ENCODE measurements at places on chromosomes 5 and 9. TPM values are rescaled to one million over a fixed set of nuclear protein-coding genes. Genes with fewer than 3 reads are reported as not detected.

DNA sequence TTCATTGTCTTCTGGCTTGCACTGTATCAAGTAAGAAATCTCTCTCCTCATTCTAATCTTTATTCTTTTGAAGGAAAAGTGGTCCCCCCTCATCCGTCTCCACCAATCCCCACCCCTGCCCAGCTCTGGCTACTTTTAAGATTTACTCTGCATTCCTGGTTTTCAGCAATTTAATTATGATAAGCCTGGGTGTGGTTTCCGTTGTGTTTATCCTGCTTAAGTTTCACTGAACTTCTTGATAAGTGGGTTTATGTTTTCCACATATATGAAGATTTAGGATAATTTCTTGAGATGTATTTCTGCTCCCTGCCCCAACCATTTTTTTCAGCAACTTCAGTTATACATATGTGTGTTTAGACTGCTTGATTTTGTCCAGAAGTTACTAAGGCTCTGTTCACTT is 46.5 kb downstream of the PTBP3 start:
- DNase-seq = no peak

DNA sequence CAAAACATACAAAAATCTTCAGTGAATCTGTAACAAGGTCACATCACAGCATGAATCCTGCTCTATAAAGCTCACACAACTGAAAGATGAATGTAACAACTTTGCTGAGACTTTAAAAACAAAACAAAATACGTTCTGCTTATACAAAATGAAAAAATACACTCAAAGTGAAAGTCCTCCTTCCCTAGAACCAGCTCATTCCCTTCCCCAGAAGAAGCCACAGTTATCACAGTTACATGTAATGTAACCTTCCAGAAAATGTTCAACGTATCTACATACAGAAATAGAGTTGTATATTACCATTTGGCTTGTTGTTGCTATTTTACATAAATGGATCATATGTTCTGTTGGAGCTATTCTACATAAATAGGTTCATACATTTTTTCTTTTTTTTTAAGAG is 2.6 kb downstream of the AUH start:
- DNase-seq = no peak

Gene TMEM232
- 4.4 TPM for total RNA-seq

Gene PTCH1
- 10.7 TPM for total RNA-seq

Gene OGN
- total RNA-seq = 63.5 TPM

GRCh38 chr9:127860779-127861178 is 6.3 kb upstream of the ENG start:
- DNase-seq = no peak

DNA sequence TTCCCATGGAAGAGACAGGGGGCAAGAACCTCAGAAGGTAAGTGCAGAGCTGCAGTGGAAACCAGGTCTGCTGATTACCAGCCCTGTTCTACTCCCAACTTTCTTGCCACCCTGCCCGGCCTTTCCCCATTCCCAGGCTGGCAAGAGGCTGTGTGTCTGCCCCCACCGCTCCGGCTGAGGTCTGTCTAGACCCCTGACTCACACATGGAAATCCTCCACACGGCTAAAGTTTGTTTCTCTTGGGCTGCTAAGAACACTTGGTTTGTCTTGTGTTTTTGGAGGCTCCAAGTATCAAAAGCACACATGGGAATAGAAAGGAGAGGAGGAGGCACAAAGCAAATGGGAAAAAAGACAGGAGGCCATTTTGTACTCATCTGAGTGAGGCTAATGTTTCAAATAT is 168.3 kb downstream of the GABBR2 start:
- no peak for DNase-seq

- no peak for DNase-seq
These were observed 17.1 kb downstream of the SHB start for GRCh38 chr9:38051780-38052546.

DNA sequence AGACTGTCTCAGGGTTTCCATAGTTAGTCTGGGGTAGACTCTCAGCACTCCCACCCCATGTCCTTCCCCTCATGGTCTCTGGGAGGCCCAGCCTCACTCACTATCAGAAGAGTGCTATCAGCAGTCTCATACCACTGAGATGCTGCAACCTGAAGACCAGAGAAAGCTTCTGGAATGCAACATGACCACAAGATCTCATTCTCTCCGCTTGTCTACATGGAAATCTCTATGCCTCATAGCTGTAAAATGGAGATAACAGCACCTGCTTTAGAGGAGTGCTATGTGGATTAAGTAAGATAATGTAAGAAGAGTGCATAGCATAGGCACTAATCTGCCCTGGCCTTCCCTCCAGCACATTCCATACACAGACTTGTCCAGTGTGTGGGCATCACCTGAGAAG is 47.0 kb upstream of the ZNF169 start:
- no peak for DNase-seq

Gene PCDHA5
- total RNA-seq = 0.14 TPM

- no peak for DNase-seq
These were observed 126.0 kb upstream of the MAN2A1 start for GRCh38 chr5:109563739-109564138.

Gene VCAN
- total RNA-seq = 37.5 TPM

Gene IL9
- not detected for total RNA-seq

DNA sequence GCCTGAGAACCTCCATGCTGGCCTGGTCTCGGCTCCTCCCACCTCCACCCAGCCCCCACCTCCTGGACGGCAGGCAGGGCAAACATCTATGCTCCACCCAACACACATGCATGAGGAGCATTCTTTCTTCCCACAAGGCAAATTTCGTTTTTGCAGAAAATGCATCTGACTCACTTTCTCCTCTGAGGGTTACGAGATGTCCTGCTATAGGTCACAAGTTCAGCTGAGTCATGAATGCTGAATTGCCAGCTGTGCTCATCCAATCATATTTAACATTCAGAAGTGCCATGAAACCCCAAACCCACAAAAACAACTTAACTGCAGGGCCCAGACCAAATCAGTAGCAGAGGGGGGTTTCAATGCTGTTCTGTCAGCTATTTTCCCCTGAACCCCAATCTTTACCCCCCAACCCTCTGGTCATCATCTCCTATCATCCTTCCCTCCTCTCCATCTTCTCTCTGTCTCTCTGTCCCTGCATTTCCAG is 39.0 kb upstream of the OSMR start:
- no peak for DNase-seq

GRCh38 chr5:79578876-79579275 is 33.4 kb upstream of the TENT2 start:
- DNase-seq = no peak

- DNase-seq = no peak
These were observed 34.3 kb upstream of the SPATA31D4 start for GRCh38 chr9:81893929-81894328.

Gene UNC5A
- total RNA-seq = not detected

Gene SNCAIP
- 2.4 TPM for total RNA-seq

DNA sequence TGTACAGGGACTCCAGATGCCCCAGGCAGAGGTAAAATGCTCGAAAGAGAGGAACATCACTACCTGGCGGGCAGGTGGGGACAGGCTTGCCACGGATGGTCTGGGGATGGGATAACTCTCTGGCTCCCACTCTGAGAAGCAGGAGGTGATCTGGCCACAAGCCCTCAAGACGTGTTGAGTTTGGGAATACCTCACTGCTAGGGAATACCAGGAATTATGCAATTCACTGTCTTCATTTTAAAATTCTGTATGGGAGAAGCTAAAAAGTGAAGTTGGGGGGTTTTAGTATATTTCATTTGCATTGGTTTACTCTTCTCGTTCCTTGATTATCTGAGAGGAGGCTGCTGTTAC is 510.4 kb downstream of the CCDC171 start:
- no peak for DNase-seq

Gene MAPK9
- total RNA-seq = 39.5 TPM

DNA sequence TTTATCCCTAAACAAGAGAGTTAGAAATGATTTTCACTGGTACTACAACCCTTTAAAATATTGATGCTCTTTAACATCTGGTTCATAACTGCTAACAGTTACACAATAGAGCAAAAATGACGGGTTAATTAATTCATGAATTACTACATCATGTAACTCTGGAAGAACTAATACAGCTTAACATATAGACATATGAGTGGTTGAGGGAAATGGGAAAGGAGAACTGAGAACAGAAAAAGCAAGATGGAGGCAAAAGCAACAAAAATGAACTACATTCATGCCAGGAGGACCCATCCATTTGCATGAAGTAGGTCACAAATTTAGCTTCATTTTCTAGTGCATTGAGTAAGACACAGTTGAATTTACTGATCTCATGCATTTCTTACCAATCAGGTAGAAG is 61.8 kb downstream of the C9 start:
- no peak for DNase-seq

- no peak for DNase-seq
These were observed 4.7 kb downstream of the DNAI1 start for GRCh38 chr9:34463098-34463900.

- DNase-seq = no peak
These were observed 286.4 kb downstream of the FANCC start for GRCh38 chr9:95030920-95031642.

DNA sequence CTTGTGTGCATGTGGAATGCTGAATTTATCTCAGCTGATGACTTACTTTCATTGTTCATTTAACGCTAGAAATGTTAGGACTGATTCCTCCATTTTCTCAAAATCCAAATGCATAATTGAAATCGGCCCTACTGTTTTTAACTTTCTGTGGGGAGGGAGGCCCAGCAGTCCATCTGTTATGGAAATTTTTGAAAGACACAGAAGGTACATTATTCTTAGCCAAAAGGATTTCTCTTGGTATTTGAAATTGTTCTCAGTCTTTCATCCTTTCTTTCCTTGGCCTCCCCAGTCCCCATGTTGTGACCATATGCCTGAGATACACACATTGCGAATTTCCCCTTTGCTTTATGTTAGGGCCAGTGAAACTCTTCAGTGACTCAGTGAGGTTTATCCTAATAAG is 549.9 kb downstream of the IRX1 start:
- no peak for DNase-seq

GRCh38 chr5:27437594-27438200 is 399.3 kb upstream of the CDH9 start:
- no peak for DNase-seq

DNA sequence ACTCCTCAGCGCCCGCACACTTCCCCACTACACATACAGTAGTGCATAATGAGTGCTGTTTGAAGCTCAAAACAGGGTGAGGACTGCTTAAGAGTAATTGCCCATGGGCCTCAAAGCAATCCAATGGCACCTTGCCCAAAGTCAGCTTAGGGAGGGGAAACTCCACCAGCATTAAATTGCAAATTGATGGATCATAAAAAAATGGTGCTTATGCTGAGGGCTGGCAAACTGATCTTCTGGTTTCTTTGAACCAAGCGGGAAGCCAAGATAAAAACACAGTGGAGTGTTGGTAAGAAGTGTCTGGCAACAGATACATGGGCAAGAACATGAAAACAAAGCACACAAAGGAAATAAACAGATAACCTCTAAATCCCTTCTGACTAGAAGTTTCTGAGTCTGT is 28.0 kb downstream of the TLE1 start:
- no peak for DNase-seq

Gene LCP2
- 17.2 TPM for total RNA-seq

Gene ANKRD18A
- total RNA-seq = 0.28 TPM

- no peak for DNase-seq
These were observed 1022.3 kb downstream of the EFNA5 start for GRCh38 chr5:106648401-106648800.

DNA sequence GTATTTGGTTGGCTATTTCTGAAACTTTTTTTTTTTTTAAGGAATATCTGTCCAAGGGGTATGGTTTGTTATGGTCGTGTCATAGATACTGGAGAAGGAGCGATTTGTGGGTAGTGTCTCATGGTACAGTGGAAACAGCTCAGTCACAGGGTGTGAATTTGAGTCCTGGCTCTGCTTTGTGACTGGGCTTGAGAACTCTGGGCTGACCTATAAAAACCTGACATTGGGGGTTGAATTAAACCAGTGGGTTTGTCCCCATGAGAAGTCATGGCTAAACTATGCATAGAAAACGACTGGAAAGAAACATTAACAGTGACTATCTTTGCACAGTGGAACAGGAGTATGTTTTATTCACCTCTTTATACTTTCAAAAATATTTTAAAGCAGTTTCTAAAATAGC is 54.7 kb downstream of the MACROH2A1 start:
- DNase-seq = no peak
